ENCODE measurements at places on chromosomes 4 and X.

DNA sequence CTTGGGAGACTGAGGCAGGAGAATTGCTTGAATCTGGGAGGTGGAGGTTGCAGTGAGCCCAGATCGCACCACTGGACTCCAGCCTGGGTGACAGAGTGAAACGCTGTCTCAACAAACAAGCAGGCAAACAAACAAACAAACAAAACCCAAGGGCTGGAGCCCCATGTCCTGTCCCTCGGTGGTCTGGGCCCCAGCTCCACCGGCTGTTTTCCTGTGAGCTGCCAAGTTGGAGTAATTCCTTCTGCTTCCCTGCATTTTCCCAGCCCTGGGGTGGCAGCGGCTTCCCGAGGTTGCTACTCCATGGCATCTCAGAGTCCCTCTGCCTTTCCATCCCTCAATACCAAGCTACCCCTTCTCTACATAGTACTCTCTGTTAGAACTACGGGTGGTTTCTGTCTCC lies 43.2 kb downstream of the RGS12 start:
- H3K27me3 ChIP-seq, result no peaks in the 10 kb centered on the region
- H3K36me3 ChIP-seq, result no peaks in the 10 kb centered on the region
- no peak overlapping the region for H3K4me3 ChIP-seq
- ATAC-seq, result no peak
- H3K27ac ChIP-seq, result no peak overlapping the region

DNA sequence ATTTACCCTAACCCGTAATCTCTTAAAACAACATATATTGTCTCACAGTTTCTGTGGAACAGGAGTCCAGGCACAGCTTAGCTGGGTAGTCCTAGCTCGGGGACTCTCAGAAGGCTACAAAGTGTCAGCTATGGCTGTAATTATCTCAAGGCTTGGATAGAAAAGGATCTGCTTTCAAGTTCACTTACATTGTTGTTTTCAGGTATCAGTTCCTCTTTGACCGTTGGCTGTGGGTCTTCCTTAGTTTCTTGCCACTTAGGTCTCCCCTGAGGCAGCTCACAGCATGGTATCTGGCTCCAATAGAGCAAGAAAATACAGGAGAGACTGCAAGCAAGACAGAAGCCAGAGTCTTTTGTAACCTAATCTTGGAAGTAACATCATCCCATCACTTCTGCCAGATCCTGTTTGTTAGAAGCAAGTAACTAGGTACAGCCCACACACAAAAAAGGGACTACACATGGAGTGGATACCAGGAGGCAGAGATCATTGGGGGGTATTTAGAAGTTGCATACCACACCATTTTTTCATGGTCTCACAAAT lies 137.0 kb downstream of the MAGEB5 start:
- H3K4me3 ChIP-seq, result no peak overlapping the region
- H3K4me1 ChIP-seq, result no peaks in the 10 kb centered on the region
- no peak overlapping the region for H3K27ac ChIP-seq
- no peaks in the 10 kb centered on the region for H3K27me3 ChIP-seq
- H3K36me3 ChIP-seq, result no peaks in the 10 kb centered on the region
- ATAC-seq, result no peak

- no peaks in the 10 kb centered on the region for H3K4me1 ChIP-seq
- no peak overlapping the region for H3K4me3 ChIP-seq
- no peak for ATAC-seq
- H3K36me3 ChIP-seq, result peaks cover 38% of the 10 kb centered on the region
- no peak overlapping the region for H3K27ac ChIP-seq
These were observed 62.0 kb downstream of the APOOL start for GRCh38 chrX:85065512-85066198.

DNA sequence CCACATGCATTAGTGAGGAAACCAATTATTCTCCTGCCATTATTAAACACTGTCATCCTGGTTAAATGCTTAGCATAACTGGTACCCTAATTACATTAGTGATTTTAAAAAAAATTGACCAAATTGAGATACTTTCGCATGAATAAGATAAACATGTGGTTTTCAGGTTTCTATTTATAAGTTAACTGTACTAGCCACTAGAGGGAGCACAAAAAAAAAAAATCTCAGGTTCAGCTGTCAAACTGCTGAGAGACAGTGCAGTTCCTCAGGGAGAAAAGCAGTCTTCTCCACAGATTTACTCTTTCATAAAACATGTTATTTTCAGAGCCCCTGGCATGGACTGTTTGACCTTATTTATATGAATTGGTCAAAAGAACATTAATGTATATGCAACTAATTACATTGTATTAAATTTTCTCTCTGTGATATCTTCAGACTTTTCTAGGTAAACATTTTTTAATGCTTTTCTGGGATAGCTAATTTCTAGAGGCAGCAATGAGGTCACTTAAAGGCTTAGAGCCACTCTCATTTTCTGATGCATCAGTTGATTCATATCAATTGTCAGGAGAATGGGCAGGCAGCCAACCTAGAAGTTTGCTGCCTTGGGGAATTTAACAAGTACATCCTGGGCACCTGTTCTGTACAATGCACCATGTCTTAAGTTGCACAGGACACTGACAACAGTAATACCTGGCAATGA lies 167.5 kb downstream of the CDS1 start:
- no peak overlapping the region for H3K27ac ChIP-seq
- no peak overlapping the region for H3K4me3 ChIP-seq
- ATAC-seq, result no peak

GRCh38 chr4:133000012-133000411 lies 149.1 kb upstream of the PCDH10 start:
- H3K4me3 ChIP-seq, result no peak overlapping the region
- H3K36me3 ChIP-seq, result no peaks in the 10 kb centered on the region
- no peaks in the 10 kb centered on the region for H3K27me3 ChIP-seq
- no peak overlapping the region for H3K27ac ChIP-seq
- no peaks in the 10 kb centered on the region for H3K4me1 ChIP-seq

All from activated T-helper 17 cell treated with anti-CD3 and anti-CD28 coated beads, Interleukin-2, amount 50 U/mL, for 72 hours (primary cell).